ENCODE measurements at places on chromosomes 5 and 9. TPM values are rescaled to one million over a fixed set of nuclear protein-coding genes. Genes with fewer than 3 reads are reported as not detected.

UBAP1 gene
- polyA plus RNA-seq = 33.2 TPM

IER5L gene
- polyA plus RNA-seq = 20.8 TPM

PCDHB13 gene
- 1.6 TPM for polyA plus RNA-seq

AQP7 gene
- polyA plus RNA-seq = not detected

SPINK13 gene
- not detected for polyA plus RNA-seq
